ENCODE measurements at places on chromosomes 2 and 18. TPM values are rescaled to one million over a fixed set of nuclear protein-coding genes. Genes with fewer than 3 reads are reported as not detected.

TMEM185B gene
- total RNA-seq, result 17.5 TPM

SLC25A52 gene
- total RNA-seq, result 0.10 TPM

BMP10 gene
- total RNA-seq, result not detected

GKN2 gene
- not detected for total RNA-seq

C2orf92 gene
- 4.5 TPM for total RNA-seq

GAREM2 gene
- total RNA-seq, result 1.0 TPM

LRP1B gene
- under 0.01 TPM for total RNA-seq

SERPINB10 gene
- total RNA-seq, result 5.7 TPM

PDE1A gene
- total RNA-seq, result not detected

ALK gene
- not detected for total RNA-seq

RRM2 gene
- 5.5 TPM for total RNA-seq

ARHGAP15 gene
- total RNA-seq, result 334 TPM

SNED1 gene
- total RNA-seq, result 8.2 TPM

PARD6G gene
- total RNA-seq, result 0.73 TPM

ELAC1 gene
- total RNA-seq, result 8.7 TPM

APLF gene
- 11.2 TPM for total RNA-seq

RESP18 gene
- total RNA-seq, result not detected

ZNF512 gene
- total RNA-seq, result 12.8 TPM

SERPINB11 gene
- not detected for total RNA-seq

TCF23 gene
- not detected for total RNA-seq

EN1 gene
- total RNA-seq, result not detected

HNMT gene
- total RNA-seq, result 42.2 TPM

COL4A3 gene
- total RNA-seq, result 2.4 TPM

SERPINB3 gene
- total RNA-seq, result not detected

SPDYA gene
- 12.4 TPM for total RNA-seq

TMEM178A gene
- total RNA-seq, result not detected

MRPS9 gene
- total RNA-seq, result 8.8 TPM

GLI2 gene
- not detected for total RNA-seq

CARF gene
- 12.5 TPM for total RNA-seq

SP9 gene
- not detected for total RNA-seq

NPPC gene
- not detected for total RNA-seq

UGT1A8 gene
- total RNA-seq, result not detected

AQP4 gene
- total RNA-seq, result not detected

ONECUT2 gene
- total RNA-seq, result not detected

SERPINB12 gene
- not detected for total RNA-seq

CCDC74B gene
- total RNA-seq, result 0.10 TPM

FEV gene
- not detected for total RNA-seq

AP1S3 gene
- 5.4 TPM for total RNA-seq

KIAA2012 gene
- total RNA-seq, result not detected

LRPPRC gene
- total RNA-seq, result 57.8 TPM

CDH20 gene
- total RNA-seq, result 0.10 TPM

TMEFF2 gene
- not detected for total RNA-seq

SDC1 gene
- total RNA-seq, result not detected
